ENCODE measurements at places on chromosomes 3 and 15.

GRCh38 chr3:185549122-185549521 is 3.3 kb downstream of the LIPH start:
- DNase-seq, result no peak

DNA sequence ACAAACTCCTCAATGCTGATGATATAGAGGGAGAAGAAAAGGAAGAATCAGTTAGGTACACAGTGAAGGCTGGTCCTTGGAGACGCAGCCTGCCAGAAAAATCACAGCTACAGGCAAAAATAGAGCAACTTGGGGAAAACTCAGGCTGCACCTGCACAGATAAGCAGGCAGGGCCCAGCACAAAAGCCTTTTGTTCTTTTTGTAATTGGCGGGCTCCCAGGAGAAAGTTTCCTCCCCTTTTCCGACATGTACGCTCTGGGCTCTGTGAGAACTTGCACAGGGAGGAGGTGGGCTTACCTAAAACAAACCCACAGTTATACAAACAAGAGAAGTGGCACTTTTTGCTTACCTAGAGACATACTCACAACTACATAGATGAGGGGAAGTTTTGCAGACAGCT is 813.4 kb upstream of the EPHA6 start:
- DNase-seq, result no peak

GRCh38 chr3:172931746-172932285 is 181.3 kb downstream of the ECT2 start:
- no peak for DNase-seq

GRCh38 chr3:147406028-147406931 is at the start of gene ZIC4:
ZIC4 (minus strand) TSS chr3:147406543; CDS start chr3:147402797, 3,746 bp downstream.
- no peak for DNase-seq

Data from activated CD8-positive, alpha-beta memory T cell treated with anti-CD3 and anti-CD28 coated beads for 4 hours (primary cell).